Iris pigment epithelial cell (primary cell): ENCODE measurements at places on chromosomes 5 and 9.
A peak's percentile ranks its signal among the peaks of the same experiment; 100 is the strongest.

GRCh38 chr5:147712598-147712997 lies 69.9 kb downstream of the JAKMIP2 start:
- DNase-seq, result no peak

DNA sequence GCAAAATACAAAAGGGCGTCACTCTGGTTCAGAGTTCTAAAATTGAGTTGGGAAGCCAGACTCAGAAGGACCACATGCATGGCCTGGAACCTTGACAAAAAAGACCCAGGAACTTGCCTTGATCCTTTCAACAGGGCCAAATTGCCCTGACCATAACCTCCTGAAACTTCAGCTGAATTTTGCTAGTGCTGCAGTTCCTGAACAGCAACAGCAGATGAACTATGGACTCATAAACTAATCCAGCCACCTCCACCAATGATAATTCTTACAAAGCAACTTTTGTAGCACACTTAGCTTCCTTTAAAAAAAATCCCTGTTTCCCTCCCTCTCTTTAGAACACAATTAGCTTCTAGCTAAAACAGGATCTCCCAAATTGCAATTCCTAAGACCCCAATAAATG lies 155.9 kb downstream of the MAT2B start:
- no peak for DNase-seq

DNA sequence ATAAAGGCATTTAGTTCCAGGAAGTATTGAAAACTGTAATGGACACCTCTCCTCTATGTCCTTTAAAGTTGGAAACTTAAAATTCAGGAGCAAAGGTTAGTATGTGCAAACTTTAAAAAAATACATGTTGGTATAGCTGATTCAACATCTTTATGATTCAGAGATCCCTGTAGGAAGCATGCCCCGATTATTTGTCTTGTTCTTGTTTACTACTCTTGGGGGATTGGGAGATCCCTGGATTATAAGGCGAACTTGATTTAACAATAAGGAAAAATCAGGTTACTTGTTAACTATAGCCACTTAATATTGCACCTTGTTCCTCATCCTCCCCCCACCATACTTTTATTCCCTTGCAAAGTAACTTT lies 1.7 kb downstream of the F2RL1 start:
- DNase-seq, result no peak

GRCh38 chr5:93584596-93585040 lies 1.6 kb downstream of the NR2F1 start:
- peak; percentile 9 for DNase-seq

GRCh38 chr5:139063664-139064054 lies 134.5 kb downstream of the SIL1 start:
- DNase-seq, result no peak

- DNase-seq, result no peak
Observed at GRCh38 chr5:119378075-119378700, 22.4 kb downstream of the TNFAIP8 start.

GRCh38 chr5:135556620-135557019 lies 20.9 kb upstream of the NEUROG1 start:
- DNase-seq, result no peak

DNA sequence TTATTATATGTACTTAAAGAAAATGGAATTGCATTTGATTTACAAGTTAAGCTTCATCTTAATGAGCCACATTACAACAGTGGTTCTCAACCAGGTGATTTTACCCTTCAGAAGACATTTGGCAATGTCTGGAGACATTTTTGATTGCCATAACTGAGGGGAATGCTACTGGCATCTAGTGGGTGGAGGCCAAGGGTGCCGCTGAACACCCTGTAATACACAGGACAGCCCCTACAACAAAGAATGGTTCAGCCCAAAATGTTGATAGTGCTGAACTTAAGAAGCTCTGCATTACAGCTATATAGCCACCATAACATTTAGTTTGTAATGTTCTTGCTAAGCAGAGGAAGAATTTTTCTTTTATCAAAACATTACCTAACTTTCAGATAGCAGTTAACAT lies 103.1 kb downstream of the PAM start:
- no peak for DNase-seq

DNA sequence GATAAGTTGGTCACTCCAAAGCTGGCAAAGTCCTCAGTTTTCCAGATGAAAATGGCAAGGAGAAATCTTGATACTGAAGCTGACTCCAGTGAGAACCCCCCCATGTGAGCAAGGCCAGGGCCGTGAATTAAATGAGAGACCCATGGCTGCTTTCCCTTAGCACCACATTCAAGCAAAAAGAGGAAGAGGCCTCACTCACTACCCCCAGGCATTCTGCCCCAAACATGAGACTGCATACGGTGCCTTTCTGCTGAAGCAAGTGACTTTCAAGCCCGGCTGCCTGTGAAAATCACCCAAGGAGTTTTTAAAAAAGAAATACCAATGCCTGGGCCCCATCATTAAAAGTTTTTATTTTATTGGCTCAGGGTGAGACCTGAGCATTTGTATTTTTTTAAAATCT lies 66.9 kb downstream of the TMEM252 start:
- no peak for DNase-seq

GRCh38 chr5:173033923-173034322 lies 22.2 kb upstream of the CREBRF start:
- DNase-seq, result no peak

GRCh38 chr5:143026380-143026779 lies 256.2 kb downstream of the ARHGAP26 start:
- DNase-seq, result no peak

DNA sequence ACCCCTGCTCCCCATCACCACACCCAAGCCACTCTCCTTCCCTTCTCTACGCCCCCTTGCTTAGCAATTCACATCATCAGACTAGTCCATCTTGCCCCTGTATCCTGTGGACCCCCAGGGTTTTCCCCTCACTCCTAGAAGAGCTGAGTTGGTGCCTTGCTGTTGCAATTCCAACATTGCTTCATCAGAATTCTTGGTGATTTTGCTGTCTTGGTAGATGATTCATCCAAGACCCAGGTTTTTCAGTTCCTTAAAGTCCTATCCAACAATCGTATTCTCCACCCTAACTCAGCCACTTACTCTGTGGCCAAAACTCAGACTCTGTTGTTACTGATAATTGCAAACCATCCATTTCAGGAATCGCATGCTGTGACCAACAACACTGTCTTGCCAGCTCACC lies 21.4 kb upstream of the CCNJL start:
- peak; percentile 87 for DNase-seq
